ENCODE measurements at places on chromosomes 6 and 20.

GRCh38 chr6:5276581-5276980 lies 15.3 kb downstream of the FARS2 start:
- no peak for DNase-seq

GRCh38 chr6:128343706-128344105 lies 176.7 kb downstream of the PTPRK start:
- no peak for DNase-seq

DNA sequence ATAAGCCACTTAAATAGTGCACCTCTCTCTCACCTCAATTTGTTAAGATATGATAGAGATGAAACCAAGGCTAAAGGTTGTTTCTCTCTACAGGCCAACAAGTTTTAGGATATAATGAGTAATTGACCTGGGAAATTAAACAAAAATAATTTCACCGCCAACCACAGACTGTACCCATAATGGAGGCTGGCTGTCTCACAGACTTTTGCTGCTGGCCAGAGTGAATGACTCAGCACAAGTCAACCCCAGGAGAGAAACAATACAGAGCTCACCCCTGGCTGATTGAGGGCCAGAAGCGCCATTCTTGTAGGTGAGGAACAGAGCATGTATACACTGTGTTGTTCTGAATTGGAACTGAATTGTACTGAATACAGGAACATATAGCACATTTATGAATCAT lies 99.9 kb downstream of the CAP2 start:
- no peak for DNase-seq

DNA sequence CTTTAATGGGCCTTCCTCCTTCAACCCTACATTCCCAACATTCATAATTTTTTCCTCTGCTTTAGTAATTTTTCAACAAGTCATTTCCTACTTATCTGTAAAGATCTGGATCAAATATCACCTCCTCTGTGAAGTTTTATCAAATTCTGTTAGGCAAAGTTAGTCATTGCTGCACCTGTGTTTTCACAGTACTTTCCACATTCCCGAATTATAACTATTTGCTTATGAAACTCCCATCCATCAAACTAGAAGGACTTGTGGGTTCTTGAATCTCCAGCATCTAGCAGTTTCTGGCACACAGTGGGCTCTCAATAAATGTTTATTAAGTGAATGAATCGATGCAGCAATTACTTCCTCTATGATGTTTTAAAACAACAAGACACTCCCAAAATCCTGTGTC lies 257.6 kb downstream of the HDGFL1 start:
- DNase-seq: no peak

- DNase-seq: no peak
These were observed 1.4 kb upstream of the LEMD2 start for GRCh38 chr6:33790379-33790778.

GRCh38 chr6:126198631-126199030 lies 141.3 kb upstream of the CENPW start:
- no peak for DNase-seq

- DNase-seq: no peak
These were observed 3.5 kb upstream of the MYT1 start for GRCh38 chr20:64160526-64161355.

DNA sequence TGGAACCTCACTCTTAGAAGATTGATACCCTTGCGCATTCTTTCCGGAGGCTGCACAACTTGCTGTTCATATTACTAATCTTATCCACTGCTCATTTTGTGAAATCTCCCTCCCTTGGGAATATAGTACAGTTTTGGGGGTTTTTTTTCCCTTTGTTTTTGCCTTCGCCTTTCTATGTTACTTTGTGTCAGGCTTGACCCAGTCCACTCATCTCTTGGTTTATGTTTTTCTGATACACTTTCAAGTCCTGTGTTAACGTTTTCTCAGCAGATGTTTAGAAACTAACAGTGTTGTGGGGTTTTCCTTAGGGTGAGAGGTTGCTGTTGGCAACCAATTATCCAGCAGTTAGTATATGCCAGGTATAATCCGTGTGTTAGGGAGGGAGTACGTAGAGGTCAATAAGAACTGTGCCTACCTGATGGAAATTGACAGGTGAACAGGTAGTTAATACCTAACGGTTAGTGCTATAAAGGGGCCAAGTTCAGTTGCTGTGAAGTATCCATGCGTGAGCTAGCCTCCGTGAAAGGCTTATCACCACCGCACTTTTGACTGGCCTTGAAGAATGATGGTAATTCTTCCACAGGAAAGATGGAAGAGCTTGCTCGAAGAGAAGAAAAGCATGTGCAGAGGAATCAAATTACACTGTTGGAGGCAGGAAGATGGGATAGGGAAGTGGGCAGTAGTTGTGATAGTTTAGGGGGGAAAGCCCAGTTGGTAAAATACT lies 1.4 kb downstream of the NFYA start:
- peak; percentile 25 for DNase-seq

DNA sequence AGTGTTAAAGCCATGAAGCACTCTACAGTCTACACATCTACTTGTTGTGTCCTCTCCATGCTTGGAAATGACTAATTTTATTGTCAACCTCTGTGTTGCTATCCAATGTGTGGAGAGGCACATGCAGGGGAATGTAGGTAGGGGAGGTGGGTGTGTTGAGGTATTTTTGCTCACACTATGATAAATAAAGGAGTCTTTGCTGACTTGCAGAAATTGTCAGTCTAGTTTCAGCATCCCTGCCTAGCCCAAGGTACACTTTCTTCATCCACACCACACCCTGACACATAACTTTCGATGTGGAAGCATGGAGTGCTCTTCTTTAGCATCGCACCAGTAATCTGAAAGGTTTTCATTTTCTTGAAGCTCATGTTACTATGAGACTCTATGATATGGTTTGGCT lies 264.0 kb downstream of the TRDN start:
- DNase-seq: no peak

- no peak for DNase-seq
These were observed 135.1 kb downstream of the TMEM242 start for GRCh38 chr6:157188213-157188612.

GRCh38 chr6:144197919-144198318 lies 47.6 kb downstream of the STX11 start:
- DNase-seq: no peak

DNA sequence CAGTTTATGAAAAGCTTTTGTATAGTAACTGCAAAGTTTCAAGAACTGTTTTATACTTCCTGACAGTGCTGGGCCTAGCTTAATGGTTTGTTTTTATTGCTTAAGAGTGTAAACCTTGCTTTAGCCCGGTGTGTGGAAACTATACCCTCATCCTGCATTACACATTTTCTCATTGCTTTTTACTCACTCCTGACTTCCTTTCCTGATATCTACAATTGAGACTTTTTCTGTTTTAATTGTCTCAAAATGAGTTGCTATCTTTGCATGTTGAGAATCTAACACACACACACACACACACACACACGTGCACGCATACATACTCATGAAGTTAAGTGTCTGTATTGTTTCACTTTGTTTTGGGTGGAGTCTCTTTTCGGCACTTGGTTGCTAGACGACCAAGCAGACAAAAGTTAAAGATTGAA lies 16.7 kb downstream of the BMP2 start:
- DNase-seq: no peak

DNA sequence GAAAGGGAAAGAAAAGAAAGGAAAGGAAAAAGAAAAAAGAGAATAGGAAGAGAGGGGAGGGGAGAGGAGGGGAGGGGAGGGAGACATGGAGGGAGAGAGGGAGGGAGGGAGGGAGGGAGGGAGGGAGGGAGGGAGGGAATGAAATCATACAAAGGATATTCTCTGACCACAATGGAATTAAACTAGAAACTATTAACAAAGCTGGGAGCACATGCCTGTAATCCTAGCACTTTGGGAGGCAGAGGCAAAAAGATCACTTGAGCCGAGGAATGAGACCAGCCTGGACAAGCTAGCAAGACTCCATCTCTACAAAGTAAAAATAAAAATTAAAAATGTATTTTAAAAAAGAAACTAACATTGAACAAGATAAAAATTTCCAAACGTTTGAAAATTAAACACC lies 62.8 kb downstream of the ILRUN start:
- DNase-seq: no peak

GRCh38 chr6:116438590-116439448 lies 22.4 kb upstream of the CALHM6 start:
- no peak for DNase-seq

DNA sequence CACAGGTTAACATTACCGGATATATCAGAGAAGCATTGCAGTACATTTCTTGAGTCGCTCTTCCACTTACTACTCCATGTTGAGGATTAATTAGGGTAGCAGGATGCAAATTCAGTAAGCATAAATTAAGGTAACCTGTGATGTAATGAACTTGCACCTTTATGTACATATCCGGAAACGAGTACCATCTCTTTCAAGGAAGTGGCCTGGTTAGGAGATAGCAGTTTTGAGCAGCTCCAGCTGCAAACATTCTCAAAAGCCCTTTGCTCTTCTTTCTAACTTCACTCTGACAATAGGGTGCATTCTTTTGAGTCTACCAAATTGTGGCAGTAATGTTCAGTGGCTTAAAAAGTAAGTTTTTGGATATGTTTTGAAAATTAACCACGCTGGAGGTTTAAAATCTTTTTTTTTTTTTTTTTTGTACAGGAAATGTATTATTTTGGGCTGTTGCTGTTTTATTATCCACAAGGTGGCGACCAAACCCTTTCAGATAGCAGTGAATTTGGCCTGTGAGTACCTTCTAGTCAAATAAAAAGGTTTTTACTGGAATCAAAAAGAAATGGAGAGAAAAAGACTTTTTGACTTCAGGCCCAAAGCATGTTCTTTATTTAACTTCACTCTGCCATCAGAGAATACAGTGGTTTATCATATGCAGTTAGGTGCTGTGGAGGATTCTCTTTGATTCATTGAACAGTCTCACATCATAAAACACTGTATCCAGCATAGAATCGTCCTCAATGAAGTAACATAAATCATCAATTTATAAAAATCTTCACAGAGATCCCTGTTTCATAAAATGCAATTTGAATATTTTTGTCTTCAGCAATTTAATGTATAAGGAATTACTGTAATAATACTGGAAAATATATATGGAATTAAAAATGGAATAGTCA lies 8.9 kb downstream of the FAM217B start:
- DNase-seq: peak; percentile 56

- DNase-seq: no peak
These were observed 101.4 kb upstream of the PTPN1 start for GRCh38 chr20:50408526-50409364.

- no peak for DNase-seq
These were observed 29.7 kb downstream of the VEGFA start for GRCh38 chr6:43799551-43800297.

DNA sequence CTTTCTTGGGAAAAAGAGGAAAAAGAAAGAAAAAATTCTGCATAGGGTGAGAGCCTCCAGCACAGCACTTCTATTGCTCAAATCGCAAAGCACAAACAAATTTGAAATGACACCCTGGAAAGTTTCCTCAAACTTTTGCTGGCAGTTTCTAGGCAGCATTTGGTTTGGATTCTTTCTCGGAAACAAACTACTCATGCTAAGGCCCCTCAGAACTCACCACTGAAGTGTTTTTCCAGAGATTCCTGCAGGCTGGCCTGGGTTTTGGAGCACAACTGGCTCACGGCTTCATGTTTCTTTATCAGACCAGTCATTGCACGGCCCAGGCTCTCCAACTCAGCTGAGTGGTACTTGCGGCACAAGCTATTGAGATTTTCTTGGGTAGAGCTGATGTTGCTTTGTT lies 237.8 kb downstream of the SYNE1 start:
- DNase-seq: no peak

GRCh38 chr20:4828830-4829513 lies 107.3 kb downstream of the PRND start:
- DNase-seq: no peak

DNA sequence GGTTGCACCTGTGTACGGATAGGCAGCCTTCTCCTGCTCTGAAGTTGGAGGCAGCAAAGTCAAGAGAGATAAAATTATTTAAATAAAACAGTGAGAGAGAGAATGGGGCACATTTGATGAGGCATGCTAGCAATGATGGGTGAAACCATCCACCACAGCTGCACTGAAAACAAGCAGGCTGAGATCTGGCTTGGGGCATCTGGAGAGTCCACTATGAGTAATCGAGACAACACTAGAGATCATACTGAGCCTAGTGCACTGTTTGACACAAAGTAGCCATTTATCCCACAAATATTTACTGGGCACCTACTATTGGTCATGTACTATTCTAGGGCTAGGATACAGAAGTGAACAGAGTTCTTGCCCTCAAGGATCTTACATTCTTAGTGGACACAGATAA lies 66.4 kb downstream of the DZANK1 start:
- no peak for DNase-seq

GRCh38 chr20:49893242-49894072 lies 21.9 kb downstream of the SPATA2 start:
- DNase-seq: peak; percentile 74

DNA sequence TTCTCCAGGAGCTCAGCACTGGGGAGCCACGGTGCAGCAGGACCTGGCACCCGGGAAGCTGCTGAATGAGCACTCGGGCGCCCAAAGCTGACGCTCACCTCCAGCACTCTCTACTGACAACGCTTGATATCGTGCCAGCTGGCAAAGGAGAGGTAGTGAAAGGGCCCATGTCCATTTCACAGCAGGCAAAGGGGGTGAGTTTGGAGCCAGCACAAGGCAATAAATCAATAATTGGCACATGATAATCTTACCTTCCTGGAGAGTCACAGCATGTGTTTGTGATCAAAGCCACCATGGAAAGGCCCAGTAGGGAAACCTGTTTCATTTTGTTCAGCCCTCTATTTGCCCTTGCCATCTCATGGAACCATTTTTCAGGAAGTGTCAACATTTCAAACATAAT lies 23.3 kb upstream of the SMIM26 start:
- no peak for DNase-seq

DNA sequence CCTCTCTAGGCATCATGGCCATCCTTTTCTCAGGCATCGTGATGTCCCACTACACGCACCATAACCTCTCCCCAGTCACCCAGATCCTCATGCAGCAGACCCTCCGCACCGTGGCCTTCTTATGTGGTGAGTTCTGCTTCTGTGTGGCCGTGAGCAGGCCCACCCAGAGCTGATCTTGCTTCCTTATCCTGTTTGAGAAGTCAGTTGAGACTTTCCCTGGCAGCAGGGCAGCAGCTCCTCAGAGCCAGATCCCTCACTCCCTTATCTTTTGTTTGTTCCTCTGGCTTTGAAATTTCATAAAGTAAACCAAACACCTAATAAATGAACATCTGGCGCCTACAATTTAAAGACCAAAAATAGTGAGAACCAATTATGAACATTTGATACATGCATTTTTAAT lies 40.6 kb downstream of the SPATA2 start:
- no peak for DNase-seq

DNA sequence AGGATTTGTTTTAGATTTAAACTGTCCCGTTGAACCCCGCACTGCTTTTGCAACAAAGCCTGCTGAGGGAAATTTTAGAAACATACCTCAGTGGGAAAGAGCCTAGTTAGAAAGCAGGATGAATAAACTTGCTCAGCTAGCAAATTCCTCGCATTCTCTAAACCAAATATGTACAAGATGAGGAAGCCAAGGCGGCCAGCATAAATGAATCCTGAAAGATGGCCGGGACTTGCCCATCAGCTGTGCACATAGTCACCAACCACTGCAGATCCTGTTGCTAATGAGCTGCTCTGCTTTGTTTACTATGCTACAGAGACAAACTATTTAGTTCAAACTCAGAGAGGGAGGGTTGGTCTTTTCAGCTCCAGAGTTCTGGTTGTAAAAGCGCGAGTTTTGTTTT lies 49.0 kb downstream of the TMEM170B start:
- DNase-seq: no peak
